ENCODE measurements at places on chromosomes 16 and 17. TPM values are rescaled to one million over a fixed set of nuclear protein-coding genes. Genes with fewer than 3 reads are reported as not detected.

Gene SPNS3
- total RNA-seq: not detected

Gene HOXB3
- 2.9 TPM for total RNA-seq

Gene GNG13
- total RNA-seq: not detected

Gene ATP2A1
- not detected for total RNA-seq

Gene UMOD
- total RNA-seq: 12.7 TPM

Gene TEKT3
- not detected for total RNA-seq

Gene ALOX15
- not detected for total RNA-seq

Gene GAST
- total RNA-seq: not detected

Gene MNT
- total RNA-seq: 12.2 TPM

Gene SDR42E1
- total RNA-seq: 2.6 TPM

Gene ALOX12
- not detected for total RNA-seq

Gene PPY
- total RNA-seq: 51.6 TPM

Gene ATP2A3
- 49.5 TPM for total RNA-seq

Gene ABCA8
- total RNA-seq: 16.8 TPM

Gene CCL1
- total RNA-seq: not detected

Gene CAPNS2
- total RNA-seq: not detected

Gene ARRB2
- 13.2 TPM for total RNA-seq

Gene NLK
- 15.5 TPM for total RNA-seq

Gene LLGL1
- total RNA-seq: 6.6 TPM

Gene TMEM132E
- not detected for total RNA-seq

Gene CASKIN2
- total RNA-seq: 16.2 TPM

Gene TERB1
- not detected for total RNA-seq

Gene SALL1
- 0.52 TPM for total RNA-seq

Gene GUCY2D
- not detected for total RNA-seq

Gene AOC3
- 55.7 TPM for total RNA-seq

Gene KRTAP4-1
- not detected for total RNA-seq

Gene FGF11
- 2.1 TPM for total RNA-seq

Gene PIK3R6
- 0.66 TPM for total RNA-seq

Gene E2F4
- 51.9 TPM for total RNA-seq

Gene SHISA6
- 0.52 TPM for total RNA-seq

Gene KRT24
- not detected for total RNA-seq

Gene PPM1E
- 0.66 TPM for total RNA-seq

Gene IRX3
- total RNA-seq: 2.6 TPM

Gene KCNJ16
- total RNA-seq: 53.4 TPM

Gene WNK4
- 0.26 TPM for total RNA-seq

Gene DYNC1LI2
- total RNA-seq: 109 TPM

Gene CRHR1
- not detected for total RNA-seq

Gene SULT1A2
- total RNA-seq: 1.3 TPM

Gene CCDC78
- not detected for total RNA-seq

Gene AXIN2
- total RNA-seq: 16.2 TPM

Gene ADORA2B
- 1.8 TPM for total RNA-seq

Gene ADAM11
- total RNA-seq: under 0.01 TPM

Gene RTN4RL1
- 3.6 TPM for total RNA-seq

Gene SYNGR3
- total RNA-seq: 1.6 TPM

Gene ALDH3A1
- 1.8 TPM for total RNA-seq

Gene TRIM37
- total RNA-seq: 11.7 TPM

Measured in body of pancreas (tissue), 4 donors.